Right ventricle myocardium superior (tissue), 1 donor: ENCODE measurements at places on chromosomes 4 and X. TPM values are rescaled to one million over a fixed set of nuclear protein-coding genes. Genes with fewer than 3 reads are reported as not detected.

DNA sequence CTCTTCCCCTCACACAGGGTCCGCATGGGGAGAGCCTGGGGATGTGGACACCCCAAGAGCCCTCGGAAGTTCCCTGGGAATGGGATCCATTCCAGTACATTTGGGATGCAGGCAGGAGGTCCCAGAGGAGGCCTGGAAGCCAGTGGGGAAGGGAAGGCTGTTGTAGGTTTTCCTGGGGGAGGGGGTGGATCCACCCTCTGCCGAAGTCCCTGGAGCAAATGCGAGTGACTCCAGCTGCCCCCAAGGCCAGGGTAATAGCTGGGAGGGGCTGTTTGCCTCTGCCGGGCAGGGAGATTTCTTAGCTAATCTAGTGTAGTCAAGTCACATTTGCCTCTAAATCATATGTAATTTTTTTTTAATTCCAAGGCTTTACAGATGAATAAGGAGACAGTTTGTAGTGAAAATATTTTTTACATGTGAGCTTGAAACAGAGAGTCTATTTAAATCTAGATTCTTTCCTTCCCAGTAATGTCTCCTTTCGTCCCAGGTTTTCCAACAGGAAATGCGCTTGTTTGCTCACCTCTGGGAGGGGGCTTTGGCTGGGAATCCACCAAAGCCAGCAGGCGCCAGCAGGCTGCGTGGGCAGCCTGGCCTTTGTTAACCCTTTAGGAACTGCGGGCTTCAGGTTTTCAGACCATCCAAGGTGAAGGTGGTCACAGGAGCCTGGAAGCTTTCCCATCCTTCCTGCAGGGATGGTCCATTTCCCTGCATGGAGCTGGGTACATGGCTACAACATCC lies 26.8 kb downstream of the SH3TC1 start:
- no peak for DNase-seq

DNA sequence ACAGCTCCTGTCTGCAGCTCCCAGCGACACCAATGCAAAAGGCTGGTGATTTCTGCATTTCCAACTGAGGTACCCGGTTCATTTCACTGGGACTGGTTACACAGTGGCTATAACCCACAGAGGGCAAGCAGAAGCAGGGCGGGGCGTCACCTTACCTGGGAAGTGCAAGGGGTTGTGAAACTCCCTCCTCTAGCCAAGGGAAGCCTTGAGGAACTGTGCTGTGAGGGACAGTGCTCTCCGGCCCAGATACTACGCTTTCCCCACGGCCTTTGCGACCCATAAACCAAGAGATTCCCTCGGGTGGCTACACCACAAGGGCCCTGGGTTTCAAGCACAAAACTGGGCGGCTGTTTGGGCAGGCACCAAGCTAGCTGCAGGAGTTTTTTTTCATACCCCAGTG lies 218.9 kb downstream of the PPP3CA start:
- DNase-seq = no peak

DNA sequence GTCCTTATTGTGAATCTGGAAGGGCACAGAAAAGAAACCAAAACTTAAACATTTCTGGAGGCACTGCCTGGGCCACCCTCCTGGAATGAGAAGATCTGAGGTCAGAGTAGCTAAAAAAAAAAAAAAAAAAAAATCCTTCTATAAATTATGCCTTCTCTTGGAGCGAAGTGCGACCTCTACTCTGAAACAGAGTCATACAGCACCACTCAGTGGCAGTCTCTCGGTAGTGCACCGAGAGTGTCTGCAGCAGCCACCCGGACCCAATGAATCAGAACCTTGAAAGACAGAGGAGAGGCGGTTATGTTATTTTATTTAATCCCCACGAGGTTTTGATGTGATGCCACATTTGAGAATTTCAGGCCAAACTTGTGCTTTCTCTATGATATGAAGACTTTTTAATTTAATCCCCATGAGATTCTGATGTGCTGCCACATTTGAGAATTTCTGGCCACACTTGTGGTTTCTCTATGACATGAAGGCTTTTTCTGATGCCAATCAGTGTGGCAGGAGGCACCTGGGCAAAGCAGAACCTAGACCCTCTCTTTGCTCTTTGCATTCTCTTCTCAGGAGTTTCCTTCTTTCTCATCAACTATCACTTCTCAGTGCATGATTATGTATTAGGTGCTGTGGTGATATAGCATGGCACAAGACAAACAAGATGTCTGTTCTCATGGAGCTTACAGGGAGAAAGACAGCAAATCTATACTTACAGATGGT lies 5.6 kb upstream of the CT47C1 start:
- peak; percentile 69 for DNase-seq

GRCh38 chrX:49001521-49002090 lies 458 bp downstream of the GRIPAP1 start:
- no peak for DNase-seq

DNA sequence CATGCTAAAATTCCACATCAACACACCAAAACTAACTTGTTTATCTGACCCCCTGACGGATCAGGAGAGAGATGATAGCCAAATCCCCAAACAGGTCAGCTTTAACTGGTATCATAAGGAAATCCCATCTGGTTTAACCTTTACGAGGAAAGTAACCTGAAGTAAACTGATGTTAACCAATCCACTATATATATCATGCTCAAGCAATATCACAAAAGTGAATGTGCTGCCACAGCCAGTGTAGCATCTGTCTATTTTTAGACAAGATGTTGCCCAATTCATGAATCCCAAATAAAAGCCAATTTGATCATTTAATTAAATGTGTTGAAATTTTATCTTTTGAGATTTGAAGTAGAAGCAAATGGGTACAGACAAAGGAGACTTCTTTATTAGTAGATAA lies 44.5 kb downstream of the EGF start:
- no peak for DNase-seq

DNA sequence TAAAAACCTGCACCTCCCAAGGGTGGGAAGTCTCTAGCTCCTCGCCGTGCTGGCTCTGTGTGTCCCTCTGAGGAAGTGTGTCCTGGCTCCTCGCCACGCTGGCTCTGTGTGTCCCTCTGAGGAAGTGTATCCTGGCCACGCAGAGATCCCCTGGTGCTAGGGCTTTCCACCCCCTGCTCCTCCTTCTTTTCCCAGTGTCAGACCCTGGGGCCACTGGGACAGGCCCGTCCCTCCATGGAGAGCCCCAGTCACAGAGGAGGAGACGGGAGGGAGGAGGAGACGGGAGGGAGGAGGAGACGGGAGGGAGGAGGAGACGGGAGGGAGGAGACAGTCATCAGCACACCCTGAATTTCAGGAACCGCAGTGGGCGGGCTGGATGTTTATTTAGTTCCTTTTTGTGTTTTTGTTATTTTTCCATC lies 53.8 kb upstream of the HGFAC start:
- DNase-seq = peak; percentile 95

GRCh38 chr4:17576932-17577664 lies at the start of gene LAP3:
TSS of gene LAP3 (plus strand) at chr4:17577198. CDS start at chr4:17577466, 268 bp downstream.
- DNase-seq = peak; percentile 99

- DNase-seq = no peak
Measured at GRCh38 chr4:7391637-7392437, 42.9 kb downstream of the PSAPL1 start.

- peak; percentile 43 for DNase-seq
Measured at GRCh38 chr4:1376841-1377605, 29.2 kb downstream of the NKX1-1 start.

DNA sequence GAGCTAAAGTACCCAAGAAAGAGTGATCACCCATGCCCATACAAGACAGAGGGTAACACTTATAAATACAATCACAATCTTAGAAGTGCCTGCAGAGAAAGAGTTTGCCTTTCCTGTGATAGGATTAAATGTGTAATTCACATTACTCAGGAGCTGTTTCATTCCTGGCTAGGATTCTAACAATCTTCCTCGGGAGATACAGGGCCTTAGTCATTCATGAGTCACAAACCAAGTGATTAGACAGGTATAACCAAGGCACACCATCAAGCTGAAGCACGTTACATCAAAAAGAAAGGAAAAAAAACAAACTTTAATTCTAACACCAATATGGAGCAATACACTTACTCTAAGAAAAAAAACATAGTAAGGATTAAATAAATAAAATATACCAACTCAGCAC lies 14.9 kb downstream of the ABCG2 start:
- no peak for DNase-seq

- DNase-seq = no peak
Measured at GRCh38 chr4:147518086-147518485, 37.2 kb downstream of the EDNRA start.

DNA sequence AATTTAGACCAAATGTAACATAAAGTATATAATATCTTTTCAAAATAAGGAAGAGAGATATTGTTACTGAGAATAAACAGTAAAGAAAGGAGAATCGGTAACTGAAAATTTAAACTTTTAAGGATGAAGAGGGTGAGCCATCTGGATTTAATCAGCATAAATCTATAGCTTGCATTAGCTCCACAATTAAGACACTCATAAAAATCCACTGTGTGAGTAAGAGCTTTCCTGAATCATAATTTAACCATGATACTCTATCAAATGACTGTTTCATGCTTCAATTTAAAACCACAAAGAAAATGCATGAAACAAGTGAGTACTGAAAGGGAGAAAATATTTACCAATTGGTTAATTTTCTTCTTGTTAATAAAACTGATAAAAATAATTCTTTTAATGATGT lies 951.5 kb upstream of the SLIT2 start:
- no peak for DNase-seq

GRCh38 chrX:9370893-9371292 lies 94.0 kb upstream of the TBL1X start:
- no peak for DNase-seq

DNA sequence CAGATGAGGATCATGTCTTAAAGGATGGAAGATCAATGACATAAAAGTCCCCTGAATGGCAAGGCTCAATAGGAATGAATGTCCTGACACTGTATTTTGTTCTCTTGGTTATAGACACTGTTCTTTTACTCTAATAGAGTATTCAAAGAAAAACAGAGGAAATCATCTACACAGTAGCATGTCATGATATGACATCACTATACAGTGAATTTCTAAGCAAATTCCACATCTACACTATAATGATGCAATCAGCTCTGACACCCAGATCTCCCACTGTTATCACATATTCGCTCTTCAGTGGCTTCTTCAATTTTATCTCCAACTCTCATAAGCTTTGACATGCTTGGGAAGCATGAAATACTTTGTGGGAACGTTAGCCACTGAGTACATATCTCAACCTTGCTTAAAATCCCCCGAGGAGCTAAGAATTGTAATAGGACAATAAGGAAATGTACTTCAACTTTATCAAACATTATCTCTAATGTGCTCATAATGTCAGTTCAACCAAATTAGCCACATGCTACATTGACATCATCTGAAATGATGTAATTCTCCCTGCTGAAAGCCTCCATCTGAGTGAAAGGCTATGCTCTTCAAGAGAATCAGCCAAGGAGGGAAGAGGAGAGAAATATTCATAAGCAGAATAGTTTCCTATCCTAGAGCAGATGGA lies 139.6 kb upstream of the PTCHD1 start:
- DNase-seq = no peak

GRCh38 chr4:13891544-13891939 lies 264.0 kb upstream of the BOD1L1 start:
- DNase-seq = no peak

GRCh38 chr4:10083861-10084641 lies 32.5 kb downstream of the WDR1 start:
- DNase-seq = peak; percentile 46

GRCh38 chrX:82458207-82458754 lies 1049.8 kb upstream of the POU3F4 start:
- no peak for DNase-seq

GRCh38 chr4:2241003-2241402 lies 918 bp downstream of the HAUS3 start:
- no peak for DNase-seq

CETN2 gene
- 24.5 TPM for total RNA-seq

CSAG3 gene
- not detected for total RNA-seq

NDUFA1 gene
- total RNA-seq = 715 TPM

CDX4 gene
- not detected for total RNA-seq

F9 gene
- not detected for total RNA-seq

FRAS1 gene
- 2.5 TPM for total RNA-seq

FHDC1 gene
- 0.19 TPM for total RNA-seq

CT45A5 gene
- not detected for total RNA-seq

ARMCX4 gene
- 4.6 TPM for total RNA-seq

PABPC5 gene
- total RNA-seq = 0.48 TPM

FGD1 gene
- 7.5 TPM for total RNA-seq
